ENCODE measurements at places on chromosomes 3 and 15. TPM values are rescaled to one million over a fixed set of nuclear protein-coding genes. Genes with fewer than 3 reads are reported as not detected.

DNA sequence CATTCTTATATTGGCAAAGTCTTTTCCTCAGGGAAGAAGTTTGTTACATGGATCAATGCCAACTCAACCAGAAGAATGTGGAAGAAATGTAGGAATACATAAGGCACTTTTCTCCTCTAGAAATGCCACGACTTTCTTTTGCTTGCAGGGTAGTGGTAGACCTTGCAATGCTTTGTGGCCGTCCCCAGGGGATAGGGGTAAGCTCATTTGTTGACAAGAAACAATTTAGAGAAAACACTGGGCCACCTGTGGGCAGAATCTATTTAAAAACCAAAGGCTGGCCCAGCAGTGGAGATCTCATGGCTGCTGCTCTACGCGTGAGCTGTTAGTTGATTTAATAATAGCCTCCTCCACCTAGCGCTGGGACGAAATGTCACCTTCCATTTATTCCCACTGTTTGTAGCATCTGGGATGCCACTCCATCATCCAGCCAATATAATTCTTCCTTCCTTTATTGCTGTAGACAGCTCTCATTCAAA lies 64.6 kb upstream of the PFN2 start:
- no peak for DNase-seq

DNA sequence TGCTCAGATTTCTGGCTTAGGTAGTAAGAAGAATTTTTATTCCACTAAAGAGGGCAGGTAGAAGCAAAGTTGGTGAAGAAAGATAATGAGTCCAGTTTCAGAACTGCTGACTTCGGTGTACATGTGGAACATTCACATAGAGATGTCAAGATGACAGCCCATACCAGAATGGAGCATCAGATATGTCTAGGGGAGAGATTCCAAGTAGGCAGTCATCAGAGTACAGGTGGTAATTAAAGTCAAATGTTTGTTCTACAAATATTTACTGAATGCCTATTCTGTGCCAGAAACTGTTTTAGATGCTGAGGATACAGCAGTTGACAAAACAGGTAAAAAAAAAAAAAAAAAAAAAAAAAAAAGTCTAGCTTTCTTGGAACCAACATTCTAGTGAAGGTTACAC lies 81.9 kb downstream of the FGF12 start:
- DNase-seq, result no peak

- no peak for DNase-seq
These were observed 74.3 kb upstream of the TSEN2 start for GRCh38 chr3:12409684-12410596.

DNA sequence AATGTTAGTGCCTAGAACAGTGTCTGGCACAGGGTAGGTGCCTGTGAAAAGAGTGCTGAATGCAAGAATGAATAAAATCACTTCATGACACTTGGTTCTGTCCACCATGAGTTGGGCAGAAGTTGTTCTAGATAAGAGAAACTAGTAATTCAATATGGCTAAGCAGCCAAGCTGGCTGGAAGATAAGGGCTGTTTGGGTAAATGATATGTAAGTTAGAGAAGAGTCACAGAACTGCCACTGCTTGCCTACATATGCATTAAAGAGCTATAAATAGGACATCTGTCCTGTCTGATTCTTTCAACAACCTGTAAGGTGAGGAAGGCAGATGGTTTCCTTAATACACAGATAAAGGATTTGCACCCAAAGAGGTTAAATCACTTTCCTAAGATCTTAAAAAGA lies 13.1 kb downstream of the MTMR10 start:
- DNase-seq, result no peak

DNA sequence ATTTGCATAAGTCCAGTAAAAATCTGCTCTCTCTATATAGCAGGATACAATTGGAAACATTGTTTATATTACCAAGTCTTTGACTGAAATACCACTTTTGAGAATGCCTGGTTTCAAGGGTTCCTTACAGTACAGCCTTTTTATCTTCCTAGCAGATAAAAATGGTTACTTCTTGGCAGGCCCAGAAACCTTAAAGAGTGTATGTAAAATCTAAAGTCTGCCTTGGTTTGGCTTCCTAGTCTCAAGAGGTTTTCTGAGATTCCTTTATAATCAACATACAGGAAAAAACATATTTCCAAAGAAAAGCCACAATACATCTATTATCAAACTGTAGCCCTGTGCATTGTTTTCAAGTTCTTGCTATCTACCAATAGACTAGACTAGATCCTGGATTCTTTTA lies 84.6 kb downstream of the PLSCR2 start:
- DNase-seq, result no peak

DNA sequence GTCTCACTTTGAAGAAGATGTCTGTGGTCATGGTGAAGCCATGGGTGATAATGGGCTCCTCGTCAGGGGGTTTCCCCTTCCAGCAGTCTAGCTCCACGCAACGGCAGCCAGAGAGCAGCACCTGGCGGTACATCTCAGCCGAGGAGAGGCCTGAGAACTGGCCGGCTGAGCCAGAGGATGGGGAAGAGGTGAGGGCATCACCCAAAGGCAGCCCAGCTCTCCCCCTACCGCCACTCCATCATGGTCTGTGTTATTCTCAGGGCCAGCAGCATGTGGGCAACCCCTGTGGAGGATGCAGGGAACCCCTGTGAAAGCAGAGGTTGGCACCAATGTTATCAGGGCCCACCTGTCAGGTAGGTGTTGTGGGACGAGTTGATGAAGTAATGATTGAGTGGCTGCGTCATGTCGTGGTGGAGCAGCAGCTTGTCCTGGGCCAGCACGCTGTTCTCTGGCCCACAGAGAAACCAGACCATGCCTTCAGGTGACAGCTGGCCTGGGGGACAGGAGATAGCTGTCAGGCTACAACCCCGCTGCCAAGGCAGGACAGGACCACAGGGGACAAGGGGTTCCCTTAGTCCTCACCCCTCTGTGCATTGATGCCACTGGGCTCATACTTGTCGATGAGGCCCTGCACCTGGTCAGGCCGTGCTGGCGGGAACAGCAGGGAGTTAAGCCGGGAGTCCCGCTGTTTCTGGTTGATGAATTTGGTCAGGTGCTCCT lies 9.4 kb downstream of the PLCB2 start:
- no peak for DNase-seq

- no peak for DNase-seq
These were observed 21.7 kb downstream of the EEFSEC start for GRCh38 chr3:128174675-128175590.

DNA sequence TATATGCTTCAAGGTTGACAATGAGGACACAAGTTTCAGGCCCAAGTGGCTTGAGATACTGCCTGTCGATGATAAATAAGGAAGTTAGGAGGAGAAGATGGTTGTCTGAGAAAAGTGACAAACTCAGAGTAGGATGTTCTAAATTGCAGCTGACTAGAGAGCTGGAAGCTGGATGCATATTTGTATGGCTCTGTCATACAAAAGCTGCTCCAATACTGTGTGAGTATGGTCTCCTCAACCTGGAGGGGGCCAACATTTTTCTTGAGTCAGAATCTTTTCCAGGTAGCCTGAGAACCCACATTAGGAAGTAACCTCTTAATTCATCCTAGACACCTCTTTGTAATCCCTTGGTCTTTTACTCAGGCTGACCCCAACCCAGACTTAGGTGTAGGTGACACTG lies 28.4 kb upstream of the TPRG1 start:
- DNase-seq, result no peak

- no peak for DNase-seq
These were observed 48.2 kb downstream of the TBL1XR1 start for GRCh38 chr3:177149106-177149505.

GRCh38 chr15:30985081-30985531 lies 6.3 kb downstream of the MTMR10 start:
- peak; percentile 68 for DNase-seq

GRCh38 chr3:27840807-27841594 lies 118.9 kb upstream of the EOMES start:
- no peak for DNase-seq

DNA sequence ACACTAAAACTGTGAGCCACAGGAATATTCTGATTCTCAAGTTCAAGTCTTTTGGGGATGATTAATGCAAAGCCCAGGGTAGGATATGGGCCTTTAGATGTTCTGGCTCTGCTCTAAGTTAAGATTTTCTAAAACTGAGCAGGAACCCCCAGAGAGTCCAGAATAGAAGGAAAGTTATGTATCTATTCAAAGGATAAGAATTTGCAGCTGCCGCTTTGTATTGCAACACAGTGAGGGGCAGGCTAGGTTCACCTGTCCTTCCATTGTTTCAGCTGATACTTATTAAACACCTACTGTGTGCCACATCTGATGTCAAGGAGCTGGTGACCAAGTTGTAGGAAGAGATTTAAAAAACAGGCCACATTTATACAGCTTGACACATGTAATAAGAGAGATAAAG lies 290.4 kb downstream of the MAGI1 start:
- no peak for DNase-seq

GRCh38 chr15:68672251-68672650 lies 93.5 kb downstream of the CORO2B start:
- no peak for DNase-seq

GRCh38 chr3:192858849-192859585 lies 58.6 kb downstream of the MB21D2 start:
- peak; percentile 46 for DNase-seq

- peak; percentile 30 for DNase-seq
These were observed 73.5 kb upstream of the ABI3BP start for GRCh38 chr3:101066711-101067129.

DNA sequence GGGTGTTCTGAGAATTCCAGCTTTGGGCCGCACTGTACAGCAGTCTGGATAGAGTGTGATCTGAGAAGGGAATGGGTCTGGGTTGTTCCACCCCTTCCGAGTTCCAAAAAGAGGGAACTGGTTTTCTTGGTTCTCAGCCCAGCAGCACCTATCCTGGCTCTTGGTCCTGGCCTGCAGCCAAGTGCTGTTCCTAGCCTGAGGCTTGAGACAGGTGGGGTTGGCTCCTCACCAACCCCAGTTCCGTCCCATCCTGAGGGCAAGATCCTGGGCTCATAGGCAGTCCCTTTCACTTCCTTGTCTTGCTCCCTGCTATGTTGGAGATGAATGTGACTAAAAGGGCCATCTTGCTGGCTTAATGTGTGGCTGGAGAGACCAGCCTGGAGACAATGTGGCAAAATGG lies 15.2 kb downstream of the IVD start:
- peak; percentile 21 for DNase-seq

DNA sequence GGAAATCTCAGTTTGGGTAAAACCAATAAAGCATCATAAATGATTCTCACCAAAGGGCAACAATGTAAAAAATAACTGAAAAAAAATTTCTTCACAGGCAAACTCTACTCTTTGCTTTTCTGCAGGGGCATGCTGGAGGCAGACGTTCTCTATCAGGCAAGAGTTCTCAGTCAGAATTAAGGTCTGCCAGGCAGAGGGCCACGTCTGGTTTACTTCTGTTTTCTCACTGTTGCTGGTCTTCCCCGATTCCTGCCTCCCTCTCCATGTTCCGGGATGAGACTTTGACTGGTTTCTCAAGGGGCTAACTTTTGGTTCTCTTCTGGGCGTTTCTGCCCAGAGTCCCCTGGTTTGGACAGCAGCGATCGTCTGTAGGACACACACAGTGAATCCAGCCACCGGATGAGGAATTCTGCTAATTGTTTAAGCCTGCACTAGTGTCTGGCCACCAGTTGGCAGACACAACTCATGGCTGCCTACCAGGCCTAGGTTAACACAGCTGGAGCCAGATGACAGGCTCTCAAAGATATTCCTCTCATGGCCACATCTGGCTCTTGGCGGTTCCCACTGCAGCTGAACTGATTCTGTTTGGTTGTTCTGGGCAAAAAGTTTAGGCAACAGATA lies 273.1 kb downstream of the FOXP1 start:
- peak; percentile 28 for DNase-seq

GRCh38 chr15:60548101-60548500 lies 69.2 kb upstream of the ICE2 start:
- no peak for DNase-seq

GRCh38 chr15:43133430-43134156 lies at the start of gene TMEM62:
TMEM62 (plus strand) TSS chr15:43133586; CDS start chr15:43133803, 217 bp downstream.
- DNase-seq, result peak; percentile 70

GRCh38 chr3:30551927-30552326 lies 54.5 kb upstream of the TGFBR2 start:
- DNase-seq, result no peak

DNA sequence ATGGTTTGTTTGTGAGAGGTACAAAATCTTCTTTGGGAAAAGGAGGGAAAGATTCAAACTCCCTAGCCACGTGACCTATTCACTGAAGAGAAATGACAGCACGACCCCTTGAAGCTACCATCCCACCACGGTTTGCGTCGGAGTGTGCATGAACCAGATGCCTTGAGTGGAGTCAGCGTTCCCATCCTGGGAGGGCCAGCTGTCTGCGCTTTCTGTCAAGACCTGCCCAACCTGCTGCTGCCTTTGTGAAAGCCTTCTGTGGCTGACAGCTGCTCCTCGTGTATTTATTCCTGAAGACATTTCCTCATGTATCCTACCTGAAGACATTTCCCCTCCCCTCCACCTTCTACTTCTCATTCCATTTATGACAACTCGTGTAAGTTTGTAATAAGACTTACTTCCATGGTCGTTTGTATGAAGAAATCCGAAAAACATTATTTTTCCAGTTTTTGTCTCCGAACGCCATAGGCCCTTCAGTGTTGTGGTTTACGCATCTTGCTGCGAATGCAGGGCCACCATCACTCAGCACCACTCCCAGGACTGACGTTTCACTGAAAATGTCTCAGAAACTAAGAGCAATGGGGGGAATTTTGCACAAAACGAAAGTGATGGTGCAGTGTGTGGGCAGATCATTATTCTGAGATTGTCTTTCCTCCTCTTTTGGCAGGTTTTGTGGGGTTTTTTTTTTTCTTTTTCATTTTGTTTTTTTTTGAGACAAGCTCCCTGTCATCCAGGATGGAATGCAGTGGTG lies 18.9 kb downstream of the EBLN2 start:
- DNase-seq, result no peak

GRCh38 chr3:19967812-19968211 lies 20.9 kb downstream of the RAB5A start:
- no peak for DNase-seq

- no peak for DNase-seq
These were observed 44.3 kb upstream of the CHRNB4 start for GRCh38 chr15:78685159-78685921.

DNA sequence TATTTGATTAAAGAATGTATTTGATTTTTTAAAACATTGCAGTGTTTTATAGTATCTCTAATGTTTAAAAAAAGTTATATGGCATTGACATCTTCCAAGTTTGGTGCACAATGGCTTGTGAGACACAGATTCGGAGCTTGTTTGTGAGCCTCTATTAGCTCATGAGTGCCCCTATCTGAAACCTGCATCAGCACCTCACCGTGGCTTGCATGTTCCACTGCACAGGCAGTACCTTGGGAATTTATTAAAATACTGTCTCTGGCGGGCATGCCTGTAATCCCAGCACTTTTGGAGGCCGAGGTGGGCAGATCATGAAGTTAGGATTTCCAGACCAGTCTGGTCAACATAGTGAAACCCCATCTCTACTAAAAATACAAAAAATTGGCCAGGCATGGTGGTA lies 6.8 kb upstream of the RTP2 start:
- DNase-seq, result no peak

Gene GHSR
- total RNA-seq, result not detected

Gene CLSTN2
- total RNA-seq, result 0.17 TPM

Gene ASB14
- total RNA-seq, result not detected

Gene CADM2
- not detected for total RNA-seq

Gene CADPS
- total RNA-seq, result not detected

Gene REC114
- total RNA-seq, result not detected

Gene KNL1
- 7.5 TPM for total RNA-seq

Gene MESP2
- not detected for total RNA-seq

Gene GLCE
- 65.7 TPM for total RNA-seq
